Skin of body (tissue), 3 donors: ENCODE measurements at places on chromosomes 4 and X. TPM values are rescaled to one million over a fixed set of nuclear protein-coding genes. Genes with fewer than 3 reads are reported as not detected.

HHIP gene
- 3.6 TPM for total RNA-seq

GPAT3 gene
- total RNA-seq, result 35.0 TPM

TMEM271 gene
- total RNA-seq, result 0.30 TPM

NUP62CL gene
- total RNA-seq, result 3.0 TPM

SLC2A9 gene
- total RNA-seq, result 5.0 TPM

CSAG1 gene
- not detected for total RNA-seq

BRS3 gene
- not detected for total RNA-seq

BCORL1 gene
- 5.1 TPM for total RNA-seq

CSN1S1 gene
- not detected for total RNA-seq

KDR gene
- 32.4 TPM for total RNA-seq

ELMOD2 gene
- total RNA-seq, result 27.5 TPM

DNA sequence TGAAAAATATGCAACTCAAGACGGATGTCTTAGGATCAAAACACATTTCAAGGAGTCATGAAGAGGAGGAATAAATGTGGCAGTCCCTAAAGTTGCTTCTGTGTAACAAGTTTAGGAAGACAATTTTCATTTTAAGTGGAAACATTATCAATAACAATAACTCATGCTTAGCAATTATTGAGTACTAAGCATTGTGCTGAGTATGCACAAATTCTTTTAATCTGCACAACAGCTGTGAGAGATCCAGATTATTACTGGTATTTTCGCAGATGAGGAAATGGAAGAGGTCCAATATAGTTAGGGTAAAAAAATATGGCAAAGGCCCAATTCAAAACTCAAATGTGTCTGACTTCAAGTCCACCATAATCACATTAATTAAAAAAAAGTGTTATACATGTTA, 2.9 kb upstream of the TEX13B start:
- peak; percentile 44 for DNase-seq

GRCh38 chrX:15749642-15750610, 11.9 kb downstream of the CA5B start:
- no peak for DNase-seq

DNA sequence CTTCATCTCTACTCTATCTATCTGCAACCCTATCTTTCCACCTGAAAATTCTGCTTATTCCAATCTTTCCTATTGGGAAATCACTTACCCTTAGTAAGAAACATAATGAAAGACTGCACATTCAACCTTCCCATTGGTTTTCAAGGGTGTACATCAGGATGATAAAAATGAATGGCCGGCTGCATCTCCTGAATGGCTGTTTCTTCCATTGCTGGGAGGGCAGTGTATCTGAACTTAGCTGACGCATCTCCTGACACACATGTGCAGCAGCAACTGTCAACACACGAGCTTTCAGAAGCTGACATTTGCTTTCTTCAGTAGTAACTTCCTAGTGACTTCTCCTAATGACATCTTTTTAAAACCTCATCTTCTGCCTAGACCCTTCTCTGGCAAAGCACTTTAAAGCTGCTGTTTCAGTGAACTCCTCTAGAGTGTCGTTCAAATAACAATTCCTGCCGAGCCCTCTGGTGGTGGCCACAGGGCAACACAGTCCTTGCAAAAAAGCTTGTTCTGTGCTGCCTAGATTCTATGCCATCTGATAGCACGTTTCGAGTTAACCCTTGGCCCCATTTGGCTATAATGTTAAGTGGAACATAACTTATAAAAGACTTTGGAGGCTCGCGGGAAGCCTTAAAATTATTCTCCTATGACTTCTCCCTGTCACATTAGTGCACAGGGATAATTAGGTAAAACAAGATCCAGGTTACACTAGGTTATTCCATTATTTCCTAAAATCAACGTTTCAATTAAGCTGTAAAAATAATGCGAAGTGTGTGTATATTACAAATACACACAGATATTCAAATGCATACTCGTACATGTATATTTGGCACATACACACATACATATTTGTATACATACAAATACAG, 2340.7 kb downstream of the PCDH7 start:
- DNase-seq, result peak; percentile 25

DNA sequence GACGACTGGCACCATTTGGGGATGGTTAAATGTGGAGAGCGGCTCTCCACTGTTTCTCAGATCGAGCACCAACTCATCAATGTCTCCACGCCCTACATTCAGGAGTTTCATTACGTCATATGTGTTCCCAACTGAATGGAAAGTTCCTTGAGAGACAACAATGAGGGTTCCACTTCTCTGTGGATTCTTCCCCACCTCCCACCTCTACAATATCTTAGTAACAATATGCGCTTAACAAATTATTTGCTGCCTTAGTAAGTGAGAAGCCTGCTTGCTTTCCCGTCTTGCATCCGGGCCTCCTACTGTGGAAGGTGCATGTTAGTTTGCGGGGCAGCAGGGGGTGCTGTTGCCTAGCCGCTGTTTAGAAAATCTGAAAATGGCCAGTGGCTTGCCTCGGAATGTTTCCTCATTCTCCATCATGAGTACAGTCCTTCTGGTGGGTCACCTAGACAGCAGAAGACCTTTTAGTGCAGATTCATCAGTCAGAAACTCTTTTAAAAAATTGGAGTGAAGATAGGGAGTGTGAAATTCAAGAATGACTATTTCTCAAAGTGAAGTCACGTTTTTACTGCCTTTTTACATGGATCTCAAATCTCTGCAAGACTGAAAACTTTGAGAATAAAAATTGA, 55.7 kb downstream of the PHOX2B start:
- peak; percentile 30 for DNase-seq

DNA sequence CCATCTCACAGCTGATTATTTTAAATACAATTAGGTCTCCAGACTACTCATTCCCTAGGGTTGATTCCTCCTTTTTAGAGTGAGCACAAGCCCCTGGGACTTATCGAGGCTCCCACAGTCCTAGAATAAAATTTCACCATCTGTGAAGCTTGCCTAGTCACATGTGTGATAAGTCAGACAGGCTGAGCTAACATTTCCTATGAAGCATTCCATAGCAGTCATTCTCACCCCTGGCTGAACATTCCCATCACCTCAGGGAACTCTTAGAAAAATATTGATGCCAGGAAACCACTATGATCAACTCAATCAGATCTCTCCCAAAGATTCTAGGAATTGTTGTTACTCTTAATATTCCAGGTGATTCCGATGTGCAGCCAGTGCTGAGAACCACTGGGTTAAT, 37.7 kb downstream of the ARHGEF9 start:
- peak; percentile 35 for DNase-seq

DNA sequence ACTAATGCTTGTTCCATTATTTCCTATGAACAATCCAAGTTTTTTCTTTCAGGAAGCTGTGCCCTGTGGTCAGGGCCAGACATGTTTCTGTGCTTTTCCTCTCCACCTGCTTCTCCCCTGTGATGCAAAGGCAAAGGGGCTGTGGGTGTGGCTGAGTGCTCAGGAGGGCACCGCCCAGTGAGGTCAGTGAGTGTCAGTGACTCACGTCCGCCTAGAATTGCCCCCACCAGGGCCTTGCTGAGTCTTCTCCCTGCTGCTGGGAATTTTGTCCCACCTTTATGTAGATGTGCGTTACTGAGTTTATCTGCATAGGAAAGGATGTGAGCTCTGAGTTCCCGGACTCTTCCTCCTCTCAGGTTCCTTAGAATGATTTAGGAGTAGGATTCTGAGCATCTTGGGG, 283.2 kb downstream of the DCHS2 start:
- DNase-seq, result no peak

- DNase-seq, result no peak
Measured at GRCh38 chrX:152907084-152907651, 9.3 kb downstream of the ZNF185 start.

GRCh38 chrX:45807572-45808425, 607.1 kb upstream of the DIPK2B start:
- DNase-seq, result no peak

- no peak for DNase-seq
Measured at GRCh38 chr4:62402088-62402806, 1202.1 kb downstream of the ADGRL3 start.
